Stimulated activated CD4-positive, alpha-beta T cell treated with anti-CD3 and anti-CD28 coated beads, TNF-alpha, amount 100 ng/mL, for 48 hours (primary cell): ENCODE measurements at places on chromosomes 2 and 18.

- no peak for DNase-seq
Measured at GRCh38 chr2:33058716-33059470, 112.1 kb downstream of the LTBP1 start.

DNA sequence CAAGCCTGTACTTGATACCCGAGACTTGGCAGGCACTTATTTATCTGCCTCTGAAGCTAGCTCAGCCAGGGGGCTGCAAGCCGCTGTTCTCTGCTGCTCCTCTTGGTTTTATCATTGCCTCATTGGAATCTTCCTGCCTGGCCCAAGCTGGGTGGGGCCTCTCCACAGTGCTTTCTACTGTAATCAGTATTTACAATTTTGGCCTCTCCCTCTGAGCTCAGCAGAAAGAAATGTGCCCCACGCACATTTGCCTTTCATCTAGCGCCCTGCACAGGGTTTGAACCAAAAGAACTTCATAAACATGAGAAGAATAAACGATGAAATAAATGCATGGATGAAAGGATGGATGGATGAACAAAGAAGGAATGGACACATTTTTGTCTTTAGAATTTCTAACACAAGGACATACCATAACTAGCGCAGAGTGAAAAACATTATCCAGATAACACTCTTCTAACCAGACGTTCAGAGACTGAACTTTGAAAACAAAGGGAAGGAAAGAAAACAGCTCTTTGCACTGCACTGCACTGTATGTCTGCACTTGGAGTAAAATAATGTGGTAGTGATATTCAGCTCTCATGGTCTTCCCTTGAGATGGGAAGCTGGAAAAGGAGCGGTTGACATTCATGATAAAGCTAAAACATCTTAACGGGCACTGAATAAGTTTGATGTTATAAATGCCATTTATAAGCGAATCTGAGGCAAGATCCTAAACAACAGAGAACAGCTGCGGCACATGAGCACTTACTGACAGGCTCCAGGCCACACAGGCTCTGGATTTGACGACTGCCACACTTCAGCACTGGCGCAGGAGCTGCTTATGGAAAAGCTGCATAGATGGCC, 86.8 kb upstream of the SP3 start:
- DNase-seq = no peak

DNA sequence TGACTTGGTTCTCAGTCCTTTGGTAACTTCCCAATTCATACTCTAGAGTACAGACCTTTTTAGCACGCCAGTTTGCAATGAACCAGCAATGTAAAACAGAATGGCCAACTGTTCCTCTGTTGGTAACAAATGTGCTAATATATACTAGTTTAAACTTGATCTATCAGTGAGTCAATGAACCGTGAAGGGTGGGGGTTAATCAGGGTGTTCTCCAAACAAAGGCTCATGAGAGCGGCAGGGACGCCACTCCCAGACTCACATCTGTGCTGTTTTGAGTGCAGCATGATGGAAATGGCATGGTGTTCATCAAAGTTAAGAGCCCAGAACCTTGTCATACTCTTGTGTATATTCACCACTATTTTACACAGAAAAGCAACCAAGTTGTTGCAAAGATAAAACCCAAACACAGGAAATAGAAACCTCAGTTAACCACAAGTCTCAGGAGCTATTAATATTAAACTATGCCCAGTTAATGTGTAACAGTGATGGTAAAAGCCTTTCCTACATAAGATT, 70.3 kb downstream of the CERKL start:
- DNase-seq = no peak

DNA sequence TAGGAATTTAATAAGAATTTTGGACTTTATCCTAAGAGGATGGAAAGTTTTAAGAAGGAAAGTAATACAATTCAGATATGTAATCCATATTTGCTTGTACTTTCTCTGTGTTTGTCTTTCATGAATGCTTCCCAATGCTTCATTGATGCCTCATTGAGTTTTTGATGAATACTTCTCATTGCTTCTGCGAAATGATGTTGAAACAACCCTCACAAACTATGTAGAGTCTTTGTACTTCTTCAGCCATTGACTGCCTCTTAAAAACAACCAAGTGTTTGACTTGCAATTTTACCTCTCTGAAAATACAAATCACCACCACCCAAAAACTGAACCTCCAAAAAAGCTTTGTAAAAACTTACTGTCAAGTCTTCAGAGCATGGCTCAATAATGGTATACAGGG, 424.1 kb downstream of the ERBB4 start:
- DNase-seq = no peak

GRCh38 chr18:2108591-2108990, 462.7 kb downstream of the METTL4 start:
- no peak for DNase-seq

DNA sequence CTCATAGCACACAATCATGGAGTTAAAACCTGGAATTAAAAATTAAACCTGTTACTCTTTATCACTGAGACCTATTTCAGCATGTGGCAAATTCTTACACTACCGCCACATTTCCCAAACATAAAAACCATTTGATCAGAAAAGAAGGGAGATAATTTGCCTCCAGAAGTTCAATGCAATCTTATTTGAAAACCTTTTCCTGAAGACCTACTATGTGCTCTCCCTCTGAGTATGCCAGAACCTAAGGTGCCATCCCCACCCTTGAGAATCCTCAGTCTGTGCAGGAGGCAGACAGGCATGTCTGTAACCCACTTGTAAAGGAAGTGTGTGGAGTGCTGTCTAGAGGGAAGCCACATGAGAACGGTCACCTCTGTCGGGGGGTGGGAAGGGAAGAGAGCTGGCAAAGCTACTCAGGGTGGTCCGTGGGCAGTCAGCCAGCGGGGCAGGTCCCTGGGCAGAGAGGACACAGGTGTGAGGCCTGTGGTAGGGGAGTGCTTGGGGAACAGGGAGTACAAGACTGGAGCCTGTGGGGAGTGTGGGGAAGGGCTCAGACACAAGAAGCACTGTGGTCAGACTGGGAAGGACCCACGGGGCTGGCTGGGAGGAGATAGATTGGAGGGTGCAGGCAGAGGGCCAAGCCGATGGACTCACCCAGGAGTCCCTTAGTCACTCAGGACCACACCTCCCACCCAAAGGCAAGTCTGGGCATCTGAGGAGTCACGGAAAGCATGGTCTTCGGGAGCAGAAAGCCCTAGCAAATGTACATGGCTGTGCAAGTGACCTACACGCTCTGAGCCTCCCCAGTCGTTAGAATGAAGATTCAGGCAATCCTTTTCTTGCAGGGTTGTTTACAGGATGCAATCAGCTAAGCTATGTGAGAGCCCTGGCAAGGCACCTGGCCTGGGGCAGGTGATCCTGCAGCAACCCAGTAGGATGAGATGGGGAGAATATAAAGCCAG, 22.8 kb downstream of the CRACDL start:
- no peak for DNase-seq

DNA sequence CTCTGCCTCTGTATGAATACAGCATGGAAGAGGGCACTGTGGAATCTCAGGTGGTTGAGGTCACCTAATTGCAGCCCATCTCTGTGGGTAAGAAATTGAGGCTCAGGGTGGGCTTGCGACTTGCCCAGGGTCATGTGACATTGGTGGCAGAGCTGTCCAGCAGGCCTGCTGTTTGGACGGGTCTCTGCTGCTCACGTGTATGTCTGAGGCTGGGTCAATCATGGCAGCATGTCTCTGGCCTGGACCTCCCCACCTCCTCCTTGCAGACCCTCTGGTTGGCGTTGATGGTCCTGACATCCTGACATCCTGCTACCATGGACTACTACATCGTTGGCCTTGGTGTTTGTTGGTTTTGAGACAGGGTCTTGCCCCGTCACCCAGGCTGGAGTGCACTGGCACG, 64.3 kb upstream of the HPCAL1 start:
- no peak for DNase-seq

- DNase-seq = no peak
Measured at GRCh38 chr2:9774266-9774665, 69.0 kb upstream of the TAF1B start.

DNA sequence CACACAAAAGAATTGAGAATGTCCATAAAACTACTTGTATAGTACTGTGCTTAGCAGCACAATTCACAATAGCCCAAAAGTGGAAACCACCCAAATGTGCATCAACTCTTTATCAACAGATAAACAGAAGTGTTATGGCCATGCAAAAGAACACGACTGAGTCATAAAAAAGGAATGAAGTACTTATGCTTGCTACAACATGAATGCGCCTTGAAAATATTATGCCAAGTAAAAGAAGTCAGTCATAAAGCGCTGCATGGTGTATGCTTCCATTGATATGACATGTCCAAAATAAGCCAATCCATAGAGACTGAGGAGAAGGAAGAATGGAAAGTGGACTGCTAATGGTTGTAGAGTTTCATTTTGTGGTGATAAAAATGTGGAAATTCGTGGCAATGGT, 12.1 kb upstream of the MAP2 start:
- no peak for DNase-seq

- peak; percentile 72 for DNase-seq
Measured at GRCh38 chr2:120177001-120177621, 46.1 kb downstream of the TMEM185B start.

GRCh38 chr2:73268830-73269685, 15.2 kb downstream of the FBXO41 start:
- DNase-seq = no peak

- DNase-seq = no peak
Measured at GRCh38 chr2:133717497-133717896, 149.2 kb upstream of the NCKAP5 start.

GRCh38 chr2:141316606-141317005, 814.2 kb downstream of the LRP1B start:
- DNase-seq = no peak

DNA sequence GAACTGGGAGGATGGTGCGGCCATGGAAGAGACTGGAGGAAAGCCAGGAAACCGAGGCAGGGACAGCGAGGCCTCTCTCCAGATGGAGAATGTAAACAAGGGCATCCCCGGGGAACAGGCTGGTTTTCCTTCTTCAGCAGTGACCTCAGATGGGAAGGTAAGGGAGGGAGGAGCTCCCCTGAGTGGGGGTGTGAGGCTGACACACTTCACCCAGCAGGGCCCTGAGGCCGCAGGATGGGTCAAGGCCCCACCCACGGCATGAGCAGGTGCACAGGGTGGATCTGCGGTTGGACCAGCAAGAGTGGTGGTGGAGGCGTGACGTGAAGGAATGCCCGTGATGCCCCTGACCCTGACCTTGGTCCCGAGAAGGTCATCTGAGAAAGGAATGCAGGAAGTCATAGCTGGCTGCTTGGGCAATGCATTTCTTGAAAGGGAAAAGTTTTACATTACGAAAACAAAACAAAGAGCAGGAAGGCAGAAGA, 48.1 kb downstream of the ADCY3 start:
- DNase-seq = no peak

- DNase-seq = no peak
Measured at GRCh38 chr18:63881851-63882250, 5.7 kb upstream of the SERPINB2 start.

- peak; percentile 22 for DNase-seq
Measured at GRCh38 chr18:80109676-80110078, 615 bp downstream of the ADNP2 start.

GRCh38 chr18:68865021-68865420, 67.1 kb downstream of the CCDC102B start:
- DNase-seq = no peak

GRCh38 chr18:7023581-7023980, 94.0 kb downstream of the LAMA1 start:
- no peak for DNase-seq

DNA sequence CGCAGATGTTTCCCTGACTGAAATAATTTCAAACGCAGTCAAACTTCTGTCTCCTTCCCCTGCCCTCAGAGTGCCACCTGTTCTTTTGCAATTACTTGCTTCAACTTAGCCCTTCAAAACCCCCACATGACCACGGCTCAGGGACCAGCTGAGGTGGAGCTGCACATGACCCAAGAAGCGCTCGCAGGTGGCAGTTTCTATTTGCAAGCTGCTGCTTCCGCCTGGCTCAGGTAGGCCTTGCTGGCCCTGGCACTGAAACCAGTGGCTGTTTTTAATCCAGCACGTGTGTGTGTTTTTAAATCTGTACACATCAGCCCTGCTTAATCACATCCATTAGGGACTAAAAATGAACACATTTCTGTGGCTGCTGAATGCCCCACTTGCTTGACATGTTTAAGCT, 95.3 kb downstream of the CCDC93 start:
- no peak for DNase-seq

GRCh38 chr2:223214394-223215253, 162.6 kb downstream of the KCNE4 start:
- DNase-seq = no peak

DNA sequence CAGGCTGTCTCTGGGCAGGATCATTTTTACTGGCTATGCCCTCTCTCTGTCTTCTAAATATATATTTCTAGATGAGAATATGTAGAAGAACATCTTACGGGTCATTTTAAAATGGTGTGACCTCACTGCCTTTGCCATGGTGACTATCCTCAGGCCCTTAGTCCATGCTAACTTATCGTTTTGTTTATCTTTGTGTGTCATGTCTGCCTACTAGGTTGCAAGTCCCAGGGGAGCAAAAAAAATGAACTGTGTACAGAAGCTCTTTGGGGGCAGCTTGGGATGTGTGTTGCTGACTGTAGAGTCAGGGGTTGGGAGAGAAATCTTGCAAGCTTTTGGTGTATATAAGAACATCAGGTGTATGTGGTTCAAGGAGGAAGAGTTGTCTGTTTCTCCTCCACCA, 11.0 kb downstream of the CPSF3 start:
- DNase-seq = no peak

- DNase-seq = no peak
Measured at GRCh38 chr18:56202678-56203077, 435.7 kb downstream of the TXNL1 start.
